ENCODE measurements at places on chromosomes 13 and 19. TPM values are rescaled to one million over a fixed set of nuclear protein-coding genes. Genes with fewer than 3 reads are reported as not detected.
A peak's percentile ranks its signal among the peaks of the same experiment; 100 is the strongest.

GRCh38 chr13:71838842-71839241 lies 28.2 kb downstream of the DACH1 start:
- H3K36me3 ChIP-seq = no peaks in the 10 kb centered on the region
- H3K4me1 ChIP-seq = no peaks in the 10 kb centered on the region
- DNase-seq = no peak
- H3K4me3 ChIP-seq = no peak overlapping the region

DNA sequence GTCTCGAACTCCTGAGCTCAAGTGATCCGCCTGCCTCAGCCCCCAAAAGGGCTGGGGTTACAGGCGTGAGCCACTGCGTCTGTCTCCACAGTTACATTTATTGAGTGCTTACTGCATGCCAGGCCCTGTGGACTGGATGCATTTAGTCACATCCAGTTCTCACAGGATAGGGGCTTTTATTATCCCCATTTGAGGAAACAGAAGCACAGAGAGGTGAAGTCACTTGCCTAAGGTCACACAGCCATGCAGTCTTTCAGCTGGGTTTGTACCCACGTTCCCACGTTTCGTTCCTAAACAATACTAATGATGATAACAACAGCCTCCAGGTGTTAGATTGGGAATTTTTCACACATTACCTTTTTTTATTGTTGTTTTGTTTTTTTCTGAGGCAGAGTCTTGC lies 9.1 kb upstream of the EBI3 start:
- no peaks in the 10 kb centered on the region for H3K27me3 ChIP-seq
- DNase-seq = no peak
- H3K4me3 ChIP-seq = no peak overlapping the region
- H3K4me1 ChIP-seq = peaks cover 3% of the 10 kb centered on the region
- H3K27ac ChIP-seq = no peak overlapping the region

DNA sequence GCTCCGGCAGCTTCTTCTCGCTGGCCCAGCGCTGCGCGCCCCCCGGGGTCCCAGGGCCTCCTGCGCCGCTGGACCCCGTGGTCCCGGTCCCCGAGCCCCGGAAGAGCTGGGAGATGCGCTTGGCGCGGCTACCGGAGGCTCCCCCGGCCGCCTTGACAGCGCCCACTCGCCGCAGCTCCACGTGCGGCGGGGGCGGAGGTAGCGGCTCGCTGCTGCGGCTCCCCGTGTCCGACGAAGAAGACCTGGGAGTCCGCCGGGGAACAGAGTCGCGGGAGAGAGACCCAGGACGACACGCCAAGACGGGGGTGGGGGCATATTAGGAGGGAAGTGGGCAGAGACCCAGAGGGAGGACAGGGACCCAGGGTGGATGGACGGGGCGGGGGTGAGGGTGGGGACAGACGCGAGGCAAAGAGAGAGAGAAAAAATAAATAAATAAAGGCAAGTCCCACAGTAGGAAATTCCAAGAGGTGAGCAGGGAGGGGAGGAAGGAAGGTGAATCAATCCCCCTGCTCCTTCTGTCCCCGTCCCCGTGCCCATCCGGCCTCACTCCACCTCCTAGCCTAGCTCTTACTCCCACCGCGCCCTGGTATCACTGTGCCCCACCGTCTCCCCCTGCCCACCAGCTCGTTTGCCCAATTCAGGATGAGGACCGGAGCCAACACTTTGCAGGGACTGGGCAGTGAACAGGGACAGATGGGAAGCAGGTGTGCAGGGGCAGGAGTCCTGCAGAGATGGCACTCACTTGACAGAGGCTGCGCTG lies 826 bp downstream of the RASIP1 start:
- peak overlapping the region; percentile 44 for H3K4me3 ChIP-seq
- peaks cover 12% of the 10 kb centered on the region for H3K27me3 ChIP-seq
- H3K36me3 ChIP-seq = no peaks in the 10 kb centered on the region
- DNase-seq = no peak

DNA sequence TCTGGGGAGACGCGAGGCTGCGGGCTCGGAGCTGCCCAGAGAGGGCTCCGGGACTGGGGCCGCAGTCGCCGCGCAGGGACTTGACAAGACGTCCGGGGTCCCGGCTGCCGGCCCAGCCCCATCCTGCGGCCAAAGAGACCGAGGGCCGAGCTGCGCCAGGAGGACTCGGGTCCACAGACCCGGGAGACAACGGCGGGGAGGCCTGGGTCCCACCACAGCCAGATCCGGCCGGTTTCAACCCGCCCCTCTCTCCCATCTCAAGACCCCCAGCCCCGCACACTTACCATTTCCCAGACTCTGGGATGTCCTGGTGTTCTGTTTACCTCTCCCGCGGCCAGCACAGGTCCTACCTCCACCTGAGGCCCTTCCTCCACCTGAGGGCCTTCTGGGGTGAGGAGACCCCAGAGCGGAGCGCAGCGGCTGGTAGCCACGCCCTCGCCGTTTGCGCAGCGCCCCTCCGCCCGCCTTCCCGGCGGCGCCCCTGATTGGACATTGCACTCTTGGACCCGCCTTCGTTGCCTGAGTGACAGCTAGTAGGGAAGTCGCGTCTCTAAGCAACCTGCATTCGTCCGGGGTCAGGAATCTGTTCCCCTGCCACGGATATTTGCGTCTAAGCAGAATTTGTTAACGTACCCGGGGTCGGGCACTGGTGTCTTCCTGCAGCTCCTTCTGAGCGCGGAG lies at the start of gene ZNF709:
TSS of gene ZNF709 (minus strand) at position 446 of the 681 bp plus-strand sequence. CDS start at position 287, 159 bp downstream.
- H3K27me3 ChIP-seq = no peaks in the 10 kb centered on the region
- peaks cover 7% of the 10 kb centered on the region for H3K36me3 ChIP-seq
- peak within 1 kb of the TSS; percentile 88 for H3K27ac ChIP-seq
- H3K4me3 ChIP-seq = peak within 1 kb of the TSS; percentile 96
- peaks cover 35% of the 10 kb centered on the region for H3K4me1 ChIP-seq

DNA sequence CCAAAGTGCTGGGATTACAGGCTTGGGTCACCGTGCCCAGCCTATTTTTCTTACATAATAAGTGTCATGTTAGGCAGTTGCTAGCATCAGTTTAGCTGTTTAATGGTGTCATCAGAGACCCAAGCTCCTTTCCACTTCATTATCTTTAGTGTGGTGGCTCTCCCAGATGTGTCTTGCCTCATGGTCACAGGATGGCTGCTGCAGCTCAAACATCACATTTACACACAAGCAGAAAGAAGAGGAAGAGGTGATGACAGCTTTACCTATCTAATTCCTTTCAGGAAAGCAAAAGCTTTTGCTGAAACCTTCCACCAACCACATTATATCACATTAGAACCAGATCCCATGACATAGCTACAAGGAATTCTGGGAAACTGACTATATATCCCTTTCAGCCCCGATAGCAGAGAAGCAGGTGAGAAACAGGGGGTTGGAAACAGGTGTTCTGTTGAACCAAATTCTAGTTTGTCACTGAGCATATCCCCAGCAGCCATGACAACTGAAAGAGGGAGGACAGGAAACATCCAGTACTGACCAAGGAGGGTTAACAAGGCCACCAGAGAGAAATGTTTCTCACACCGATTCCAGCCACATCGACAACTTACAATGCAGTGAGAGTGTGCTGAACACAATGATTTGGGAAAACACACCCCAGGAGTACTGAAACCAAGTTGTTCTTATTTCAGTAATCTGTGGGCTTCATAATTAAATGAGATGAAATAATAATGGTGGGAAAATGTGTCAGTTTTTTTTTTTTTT lies 617.0 kb downstream of the UQCRFS1 start:
- DNase-seq = no peak

The HCST gene
- 2.9 TPM for total RNA-seq

DNA sequence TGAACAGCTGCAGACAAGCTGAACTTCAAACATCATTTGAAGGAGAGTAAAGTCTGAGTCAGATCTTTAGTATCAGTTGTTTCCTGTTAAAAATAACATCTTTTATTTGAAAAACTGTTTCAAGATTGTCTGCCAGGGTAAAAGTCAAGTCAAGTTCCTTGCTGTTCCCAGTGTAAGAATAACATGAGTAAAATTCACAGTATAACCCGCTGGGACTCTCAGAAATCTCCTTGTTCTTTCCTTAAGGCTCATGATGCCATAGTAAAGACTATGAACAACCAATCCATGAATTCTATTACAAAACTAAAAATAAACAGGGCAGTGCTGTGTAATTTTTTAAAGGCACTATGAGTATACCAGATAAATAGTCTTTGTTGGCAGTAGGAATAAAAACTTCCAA lies 112.9 kb downstream of the IRS2 start:
- no peak for DNase-seq
- H3K4me1 ChIP-seq = no peaks in the 10 kb centered on the region
- no peak overlapping the region for H3K27ac ChIP-seq
- H3K36me3 ChIP-seq = no peaks in the 10 kb centered on the region

GRCh38 chr13:113942591-113943103 lies 31.2 kb downstream of the C13orf46 start:
- H3K27ac ChIP-seq = no peak overlapping the region
- DNase-seq = no peak
- peaks cover under 1% of the 10 kb centered on the region for H3K27me3 ChIP-seq
- no peak overlapping the region for H3K4me3 ChIP-seq
- H3K4me1 ChIP-seq = no peaks in the 10 kb centered on the region

- H3K36me3 ChIP-seq = peaks cover 14% of the 10 kb centered on the region
- H3K4me3 ChIP-seq = no peak overlapping the region
- no peak overlapping the region for H3K27ac ChIP-seq
- H3K4me1 ChIP-seq = peaks cover 19% of the 10 kb centered on the region
- H3K27me3 ChIP-seq = no peaks in the 10 kb centered on the region
Measured at GRCh38 chr13:114103801-114104654, 28.4 kb downstream of the RASA3 start.

DNA sequence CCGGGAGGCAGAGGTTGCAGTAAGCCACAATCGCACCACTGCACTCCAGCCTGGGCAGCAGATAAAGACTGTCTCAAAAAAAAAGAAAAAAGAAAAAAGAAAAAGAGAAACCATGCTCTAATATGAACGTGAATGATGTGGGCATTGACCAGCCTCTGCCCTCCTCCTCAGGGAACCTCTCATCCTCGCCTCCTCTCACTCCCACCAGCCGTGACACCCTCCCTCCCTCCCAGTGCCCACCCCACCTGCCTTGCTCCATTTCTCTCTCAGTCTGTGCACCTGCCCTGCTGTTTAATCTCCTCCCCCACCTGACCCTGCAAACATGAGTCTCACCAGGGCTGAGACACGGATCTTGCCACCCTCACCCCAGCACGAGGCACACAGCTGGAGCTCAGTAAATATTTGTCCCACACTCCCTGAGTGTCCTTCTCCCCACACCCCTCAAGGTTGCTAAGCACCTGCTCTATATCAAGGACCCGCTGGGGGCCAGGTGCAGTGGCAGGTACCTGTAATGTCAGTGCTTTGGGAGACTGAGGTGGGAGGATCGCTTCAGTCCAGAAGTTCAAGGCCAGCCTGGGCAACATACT lies 7.5 kb upstream of the BCAT2 start:
- no peak for DNase-seq
- H3K4me3 ChIP-seq = no peak overlapping the region
- no peak overlapping the region for H3K27ac ChIP-seq
